ENCODE measurements at places on chromosomes 1 and 21. TPM values are rescaled to one million over a fixed set of nuclear protein-coding genes. Genes with fewer than 3 reads are reported as not detected.

Gene GAS5
- 1,367 TPM for total RNA-seq

Gene CD5L
- total RNA-seq, result not detected

Gene TFF3
- not detected for total RNA-seq

Gene AURKAIP1
- 108 TPM for total RNA-seq

Gene ALG6
- 11.0 TPM for total RNA-seq

GRCh38 chr1:112744009-112744578 lies 29.0 kb upstream of the PPM1J start:
- no peak overlapping the region for H3K27ac ChIP-seq
- peaks cover 7% of the 10 kb centered on the region for H3K4me1 ChIP-seq
- peaks cover 73% of the 10 kb centered on the region for H3K27me3 ChIP-seq
- no peak for DNase-seq

DNA sequence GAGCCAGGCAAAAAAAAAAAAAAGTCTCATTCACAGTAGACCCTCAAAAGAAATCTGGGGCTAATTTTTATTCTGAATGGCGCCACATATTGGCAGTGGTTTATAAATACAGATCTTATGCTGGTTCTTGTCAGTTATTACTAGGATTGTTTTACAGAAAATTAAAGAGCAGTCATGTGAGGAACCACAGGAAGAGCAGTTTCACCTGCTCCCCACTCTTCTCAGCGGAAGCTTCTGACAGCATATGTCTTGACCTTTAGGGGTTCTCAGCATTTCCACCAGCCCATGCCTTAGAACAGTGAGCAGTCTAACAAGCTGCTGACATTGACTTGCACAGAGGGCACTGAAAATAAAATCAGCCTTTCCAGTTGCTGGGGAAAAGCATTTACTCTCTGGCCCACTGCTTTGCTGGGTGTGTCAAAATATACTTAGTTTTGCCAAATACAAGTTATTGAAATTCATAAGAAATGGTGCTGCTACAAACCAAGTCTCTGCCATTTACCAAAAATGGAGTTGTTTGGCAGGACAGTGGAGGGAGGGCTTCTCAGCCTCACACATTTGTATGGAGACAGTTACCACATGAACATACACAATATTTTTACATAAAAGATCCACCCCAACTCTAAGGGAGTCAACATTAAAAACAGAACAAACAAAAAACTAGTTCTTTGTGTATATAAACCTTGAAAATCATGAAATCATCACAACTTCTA lies 144.2 kb downstream of the SYT2 start:
- DNase-seq, result no peak
- no peaks in the 10 kb centered on the region for H3K27me3 ChIP-seq
- H3K4me3 ChIP-seq, result no peak overlapping the region

GRCh38 chr1:184110272-184111204 lies 59.0 kb downstream of the TSEN15 start:
- peaks cover 16% of the 10 kb centered on the region for H3K36me3 ChIP-seq
- no peaks in the 10 kb centered on the region for H3K4me1 ChIP-seq
- no peaks in the 10 kb centered on the region for H3K27me3 ChIP-seq
- no peak overlapping the region for H3K4me3 ChIP-seq

Measured in activated naive CD4-positive, alpha-beta T cell treated with anti-CD3 and anti-CD28 coated beads for 36 hours (primary cell).